ENCODE measurements at places on chromosomes 1 and 21.

DNA sequence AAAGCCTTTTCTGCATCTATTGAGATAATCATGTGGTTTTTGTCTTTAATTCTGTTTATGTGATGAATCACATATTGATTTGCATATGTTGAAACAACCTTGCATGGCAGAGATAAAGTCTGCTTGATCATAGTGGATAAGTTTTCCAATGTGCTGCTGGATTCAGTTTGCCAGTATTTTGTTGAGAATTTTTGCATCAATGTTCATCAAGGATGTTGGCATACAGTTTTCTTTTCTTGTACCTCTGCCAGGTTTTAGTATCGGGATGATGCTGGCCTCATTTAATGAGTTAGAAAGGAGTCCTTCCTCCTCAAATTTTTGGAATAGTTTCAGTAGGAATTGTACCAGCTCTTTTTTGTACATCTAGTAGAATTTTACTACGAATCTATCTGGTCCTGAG lies 55.0 kb downstream of the COL24A1 start:
- no peak for DNase-seq

DNA sequence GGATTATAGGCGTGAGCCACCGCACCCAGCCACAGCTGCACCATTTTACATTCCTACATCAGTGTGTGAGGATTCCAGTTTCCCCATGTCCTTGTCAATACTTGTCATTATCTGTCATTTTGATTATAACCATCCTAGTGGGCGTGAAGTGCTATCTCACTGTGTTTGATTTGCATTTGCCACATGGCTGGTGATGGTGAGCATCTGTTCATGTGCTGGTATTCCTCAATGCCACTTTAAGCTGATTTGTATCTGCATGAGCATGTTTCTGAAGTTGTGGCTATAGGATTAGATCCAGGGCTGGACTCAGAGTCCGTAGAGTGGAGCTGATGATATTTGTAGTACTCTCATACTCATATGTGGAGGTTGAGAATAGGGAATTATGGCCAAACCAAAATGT lies 36.6 kb downstream of the SRRM1 start:
- DNase-seq = no peak

GRCh38 chr1:95966866-95967265 lies 732.9 kb downstream of the RWDD3 start:
- DNase-seq = no peak

GRCh38 chr1:56576880-56577405 lies 2.4 kb downstream of the PLPP3 start:
- no peak for DNase-seq

DNA sequence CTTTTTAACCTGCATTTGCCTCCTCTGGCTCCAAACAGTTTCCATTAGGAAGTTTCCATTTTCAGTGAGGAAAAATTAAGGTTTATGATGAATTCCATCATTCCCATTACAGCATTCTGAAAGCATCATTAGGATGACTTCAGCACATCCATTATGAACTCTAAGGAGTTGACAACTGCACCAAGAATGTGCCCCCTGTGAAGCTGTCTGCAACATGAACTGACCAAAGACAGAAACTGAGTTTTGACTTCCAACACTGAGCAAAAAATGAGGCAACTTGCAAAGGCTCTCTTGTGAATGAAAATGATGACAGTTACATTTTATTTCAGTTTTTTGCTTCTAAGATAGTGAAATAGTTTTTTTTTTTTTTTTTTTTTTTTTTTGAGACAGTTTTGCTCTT lies 18.3 kb upstream of the KCNE1 start:
- no peak for DNase-seq

DNA sequence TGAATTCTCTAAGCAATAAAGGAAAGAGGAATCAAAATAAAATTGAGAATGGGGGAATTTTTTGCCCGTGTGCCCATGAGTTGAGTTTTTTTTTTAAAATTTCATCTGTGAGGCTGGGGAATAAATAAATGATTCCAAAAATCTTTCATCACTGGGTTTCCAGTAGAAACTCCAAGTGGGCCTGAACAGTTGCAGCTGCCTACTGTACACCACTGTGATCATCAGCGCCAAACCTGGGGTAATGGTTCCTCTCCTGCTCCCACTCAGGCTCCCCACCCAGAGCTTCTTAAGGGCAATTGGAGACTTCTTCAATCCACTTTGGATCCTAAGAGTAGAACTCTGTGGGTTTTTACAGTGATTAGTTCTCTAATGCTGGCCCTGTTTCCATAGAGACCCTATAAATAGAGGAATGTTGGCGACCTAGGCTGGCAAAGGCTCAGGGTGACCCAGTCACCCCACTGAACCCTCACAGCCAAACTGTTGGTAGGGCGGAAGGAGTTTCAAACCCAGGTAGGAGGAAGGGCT lies 9.3 kb downstream of the TMCC2 start:
- no peak for DNase-seq

- no peak for DNase-seq
These were observed 59.5 kb downstream of the ACBD3 start for GRCh38 chr1:226126824-226127569.

DNA sequence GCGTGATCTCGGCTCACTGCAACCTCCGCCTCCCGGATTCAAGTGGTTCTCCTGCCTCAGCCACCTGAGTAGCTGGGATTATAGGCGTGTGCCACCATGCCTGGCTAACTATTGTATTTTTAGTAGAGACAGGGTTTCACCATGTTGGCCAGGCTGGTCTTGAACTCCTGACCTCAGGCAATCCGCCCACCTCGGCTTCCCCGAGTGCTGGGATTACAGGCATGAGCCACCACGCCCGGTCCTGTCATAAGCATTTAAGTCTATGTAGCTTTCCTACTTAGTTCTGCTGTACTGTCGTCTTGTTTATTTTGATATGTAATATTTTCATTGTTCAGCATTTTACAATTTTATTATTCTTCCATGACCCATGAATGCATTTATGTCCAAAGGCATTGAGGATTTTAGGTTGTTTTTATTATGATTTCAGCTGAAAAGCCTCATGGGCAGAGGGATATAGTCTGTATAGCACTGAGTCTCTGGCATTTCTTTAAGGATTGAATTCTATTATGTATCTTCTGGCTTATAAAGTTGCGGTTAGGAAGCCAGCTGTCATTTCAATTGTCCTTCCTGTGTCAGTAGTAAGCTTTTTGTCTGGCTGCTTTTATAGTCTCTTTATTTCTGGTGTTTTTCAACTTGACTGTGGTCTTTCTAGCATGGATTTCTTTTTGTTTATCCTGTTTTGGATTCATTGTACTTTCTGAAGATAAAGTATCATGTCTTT lies 9.2 kb downstream of the AGPAT3 start:
- no peak for DNase-seq

- no peak for DNase-seq
These were observed 46.4 kb downstream of the TOR1AIP2 start for GRCh38 chr1:179831225-179831624.
